Small intestine (tissue), 16 donors: ENCODE measurements at places on chromosomes 3 and 15.

DNA sequence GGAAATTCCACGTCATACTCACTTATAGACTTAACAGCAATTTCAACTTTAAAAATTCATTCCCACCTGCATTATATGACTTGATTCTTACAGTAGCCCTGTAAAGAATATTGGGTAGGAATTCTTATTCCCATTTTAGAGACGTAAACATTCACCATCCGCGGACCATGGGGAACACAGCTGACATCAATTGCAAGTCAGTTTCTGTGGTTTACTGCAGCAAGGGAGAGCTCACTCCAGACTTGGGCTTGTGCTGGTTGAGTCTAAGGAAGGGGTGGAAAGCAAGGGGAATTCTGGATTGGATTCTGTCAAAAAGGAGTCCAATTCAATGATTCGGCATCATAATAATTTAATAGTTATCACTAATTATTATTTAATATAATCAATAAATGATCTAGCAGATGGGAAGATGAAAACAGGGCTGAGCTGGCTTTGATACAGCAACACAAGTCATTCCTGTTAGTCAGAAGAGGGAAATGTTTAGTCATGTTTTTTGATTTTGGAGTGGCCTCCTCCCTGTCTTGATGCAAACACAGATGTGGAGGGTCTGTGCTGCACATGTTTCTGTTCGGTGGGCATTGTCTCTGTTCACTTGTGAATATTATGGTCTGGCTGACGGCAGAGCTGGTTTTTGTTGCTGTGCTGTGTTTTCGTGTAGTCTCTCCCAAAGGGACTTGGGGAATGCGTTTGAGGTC lies 9.7 kb downstream of the LIPC start:
- no peak for DNase-seq

DNA sequence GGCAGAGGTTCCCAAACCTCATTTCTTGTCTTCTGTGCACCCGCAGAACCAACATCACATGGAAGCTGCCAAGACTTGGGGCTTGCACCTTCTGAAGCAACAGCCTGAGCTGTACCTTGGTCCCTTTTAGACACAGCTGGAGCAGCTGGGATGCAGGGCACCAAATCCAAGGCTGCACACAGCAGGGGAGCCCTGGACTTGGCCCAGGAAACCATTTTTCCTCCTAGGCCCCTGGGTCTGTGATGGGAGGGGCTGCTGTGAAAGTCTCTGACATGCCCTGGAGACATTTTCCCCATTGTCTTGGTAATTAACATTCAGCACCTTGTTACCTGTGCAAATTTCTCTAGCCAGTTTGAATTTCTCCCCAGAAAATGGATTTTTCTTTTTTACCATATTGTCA lies 33.6 kb upstream of the TMEM45A start:
- no peak for DNase-seq

DNA sequence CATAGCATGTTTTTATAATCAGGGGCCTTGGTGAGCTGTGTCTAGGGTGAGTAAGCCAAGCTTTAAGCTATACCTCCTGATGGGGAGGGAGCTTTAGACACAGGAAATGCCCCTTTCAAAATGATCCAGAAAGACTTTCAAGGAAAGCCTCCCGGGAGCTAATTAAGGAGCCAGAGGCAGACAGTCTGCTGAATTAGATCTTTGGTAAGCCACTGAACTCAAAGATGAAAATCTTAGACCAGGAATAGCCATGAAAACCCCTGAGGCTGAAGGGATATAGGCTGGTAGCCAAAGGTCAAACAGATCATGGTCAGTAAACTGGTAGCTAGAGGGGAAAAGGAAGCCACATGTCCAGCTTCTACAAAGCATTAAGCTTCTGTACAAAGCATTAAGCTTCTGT lies 42.7 kb upstream of the GAP43 start:
- DNase-seq, result no peak

- no peak for DNase-seq
Measured at GRCh38 chr3:16841904-16842271, 42.9 kb upstream of the PLCL2 start.

DNA sequence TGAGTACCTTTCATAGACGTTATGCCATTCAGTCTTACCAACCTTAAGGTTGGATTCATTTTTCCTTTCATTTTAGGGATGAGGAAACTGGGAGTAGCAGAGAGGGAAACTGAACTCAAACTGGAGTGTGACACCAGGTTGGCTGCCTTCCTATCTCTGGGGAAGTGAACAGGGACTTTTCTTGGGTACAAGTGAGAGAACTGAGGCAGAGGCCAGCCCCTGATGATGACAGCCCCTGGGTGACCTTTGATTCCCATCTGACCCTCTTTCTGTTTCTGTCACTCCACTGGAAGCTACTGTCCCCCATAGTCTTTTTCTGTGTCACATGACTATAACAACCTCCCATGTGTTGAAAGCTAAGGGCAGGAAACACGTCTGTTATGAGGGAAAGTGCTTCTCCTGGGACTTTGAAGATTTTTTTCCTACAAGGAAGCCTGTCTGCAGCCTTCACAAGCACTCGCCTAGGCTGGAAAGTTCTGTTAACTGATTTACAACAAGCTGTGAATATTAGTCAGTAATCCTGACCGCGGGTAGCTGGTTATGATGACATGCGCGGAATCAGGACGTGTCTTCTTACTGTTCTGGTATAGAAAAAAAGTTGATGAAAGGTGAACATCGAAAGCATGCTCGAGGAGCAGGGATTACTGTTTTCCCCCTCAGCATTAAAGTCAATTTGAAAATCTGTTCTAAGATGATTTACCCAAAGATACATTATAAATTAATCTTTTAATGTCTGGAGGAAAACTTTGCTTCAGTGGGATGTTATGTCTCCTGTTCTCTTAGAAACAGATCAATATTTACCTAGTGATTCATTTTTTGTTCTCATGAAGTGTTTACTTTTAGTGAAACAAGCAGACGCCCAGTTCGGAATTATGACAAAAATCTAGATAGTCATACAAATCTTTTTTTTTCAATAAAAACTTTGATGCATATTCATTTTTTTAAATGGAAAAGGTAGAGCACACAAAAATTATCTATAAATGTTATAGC lies 31.5 kb downstream of the ABHD2 start:
- no peak for DNase-seq

- DNase-seq, result no peak
Measured at GRCh38 chr3:1164101-1164500, 71.3 kb downstream of the CNTN6 start.

- no peak for DNase-seq
Measured at GRCh38 chr15:81766829-81767475, 278.9 kb downstream of the MEX3B start.

- no peak for DNase-seq
Measured at GRCh38 chr3:192038726-192039125, 577.8 kb downstream of the PYDC2 start.

- DNase-seq, result no peak
Measured at GRCh38 chr3:75781079-75781745, 4.1 kb downstream of the ZNF717 start.

- DNase-seq, result peak; percentile 55
Measured at GRCh38 chr15:62545467-62546227, 380.6 kb upstream of the C2CD4B start.

DNA sequence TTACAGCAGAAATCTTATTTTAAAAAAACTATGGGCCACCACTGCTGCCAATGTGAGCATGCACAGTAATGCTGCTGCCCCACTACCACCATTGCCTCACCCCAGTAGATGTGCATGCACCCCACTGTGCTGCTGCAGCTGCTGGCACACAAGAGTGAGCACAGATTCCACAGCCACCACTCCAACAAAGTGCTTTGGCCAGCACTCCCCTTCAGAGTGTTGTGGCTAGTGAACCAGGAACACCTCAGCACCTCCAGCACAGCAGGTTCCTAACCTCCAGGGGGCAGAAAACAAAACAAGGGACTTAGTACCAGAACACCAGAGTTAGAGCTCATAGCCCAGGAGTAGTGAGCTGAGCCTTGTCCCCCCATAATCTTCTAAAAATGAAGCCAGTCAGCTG lies 629.6 kb downstream of the PYDC2 start:
- no peak for DNase-seq

DNA sequence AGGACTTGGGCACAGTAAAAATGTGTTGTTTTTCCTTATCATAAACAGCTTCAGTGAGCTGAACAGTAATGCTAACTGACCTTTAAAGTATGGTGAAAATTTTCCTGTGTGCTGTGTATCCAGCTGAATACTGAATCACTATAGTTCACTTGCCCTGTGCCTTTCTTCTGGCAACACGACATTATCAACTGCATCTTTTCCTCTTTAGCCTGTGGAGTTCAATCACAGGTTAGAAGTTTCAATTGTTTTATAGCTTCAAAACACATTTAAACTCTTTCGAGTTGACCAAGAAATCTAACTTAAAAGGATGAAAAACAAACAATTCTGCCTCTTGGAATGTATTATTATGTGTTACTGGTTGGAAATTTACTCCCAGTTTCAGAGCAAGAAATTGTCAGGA lies 1120.7 kb upstream of the ALCAM start:
- DNase-seq, result no peak

DNA sequence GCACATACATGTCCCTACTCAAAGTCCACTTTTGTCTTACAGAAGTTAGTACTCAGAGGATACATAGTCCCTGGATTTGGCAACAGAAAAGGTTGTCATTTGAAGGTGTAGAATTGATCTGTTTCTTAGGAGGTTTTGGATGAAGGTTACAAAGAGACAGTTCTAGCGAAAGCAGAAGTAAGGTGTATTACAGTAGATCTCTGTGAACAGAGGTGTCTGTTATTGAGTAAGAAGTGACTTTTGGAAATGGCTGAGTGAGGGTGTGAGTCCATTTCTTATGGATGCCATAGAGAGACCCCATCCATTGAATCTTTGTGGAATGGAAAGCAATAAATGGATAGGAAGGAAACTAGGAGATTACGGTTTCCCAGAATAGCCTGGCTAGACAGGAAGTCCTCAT lies 5.6 kb downstream of the ZNF662 start:
- DNase-seq, result no peak

DNA sequence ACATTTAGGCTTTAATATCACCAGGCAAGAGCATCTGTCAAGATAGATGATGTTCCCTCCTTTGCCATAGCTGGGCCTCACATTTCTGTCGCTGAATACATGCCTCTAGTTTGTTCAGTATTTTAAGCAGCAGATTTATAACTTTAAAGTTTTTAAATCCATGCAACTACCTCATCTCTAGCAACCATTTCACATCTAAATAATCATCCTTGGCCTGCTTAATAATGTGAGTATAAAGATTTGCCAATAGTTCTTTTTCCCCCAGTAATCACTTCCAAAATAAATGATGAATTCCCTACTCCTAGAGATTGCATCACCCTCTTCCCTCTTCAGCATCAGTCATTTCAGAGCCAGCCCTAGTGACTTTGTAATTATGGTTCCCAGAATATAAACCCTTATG lies 36.2 kb upstream of the FILIP1L start:
- no peak for DNase-seq

DNA sequence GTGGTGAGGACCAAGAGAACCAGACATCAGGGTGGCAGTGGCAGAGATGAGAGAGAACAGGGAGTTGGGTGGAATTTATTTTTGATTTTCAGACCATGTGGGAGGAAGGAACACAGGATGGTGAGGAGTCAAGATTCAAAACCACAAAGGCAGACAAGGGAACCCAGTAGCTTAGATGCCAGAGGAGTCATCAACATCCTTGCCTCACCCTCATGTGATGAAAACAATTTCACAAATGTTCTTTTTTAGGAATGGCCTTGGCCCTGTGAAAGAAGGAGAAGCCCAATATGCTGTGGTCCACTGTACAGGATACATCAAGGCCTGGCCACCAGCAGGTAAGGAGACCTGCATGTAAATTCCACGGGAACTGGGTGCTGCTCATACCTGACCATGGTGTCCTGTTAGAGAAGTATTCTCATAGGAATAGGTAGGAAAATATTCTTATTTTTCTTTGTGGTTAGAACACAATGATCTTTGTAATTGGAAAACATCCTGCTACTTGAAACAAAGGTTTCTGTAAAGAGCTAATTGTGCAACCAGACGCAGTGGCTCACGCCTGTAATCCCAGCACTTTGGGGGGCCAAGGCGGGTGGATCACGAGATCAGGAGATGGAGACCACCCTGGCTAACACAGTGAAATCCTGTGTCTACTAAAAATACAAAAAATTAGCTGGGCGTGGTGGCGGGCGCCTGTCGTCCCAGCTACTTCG lies 110.0 kb downstream of the ARNT2 start:
- DNase-seq, result no peak

GRCh38 chr3:190617185-190617584 lies 103.3 kb downstream of the IL1RAP start:
- peak; percentile 8 for DNase-seq

DNA sequence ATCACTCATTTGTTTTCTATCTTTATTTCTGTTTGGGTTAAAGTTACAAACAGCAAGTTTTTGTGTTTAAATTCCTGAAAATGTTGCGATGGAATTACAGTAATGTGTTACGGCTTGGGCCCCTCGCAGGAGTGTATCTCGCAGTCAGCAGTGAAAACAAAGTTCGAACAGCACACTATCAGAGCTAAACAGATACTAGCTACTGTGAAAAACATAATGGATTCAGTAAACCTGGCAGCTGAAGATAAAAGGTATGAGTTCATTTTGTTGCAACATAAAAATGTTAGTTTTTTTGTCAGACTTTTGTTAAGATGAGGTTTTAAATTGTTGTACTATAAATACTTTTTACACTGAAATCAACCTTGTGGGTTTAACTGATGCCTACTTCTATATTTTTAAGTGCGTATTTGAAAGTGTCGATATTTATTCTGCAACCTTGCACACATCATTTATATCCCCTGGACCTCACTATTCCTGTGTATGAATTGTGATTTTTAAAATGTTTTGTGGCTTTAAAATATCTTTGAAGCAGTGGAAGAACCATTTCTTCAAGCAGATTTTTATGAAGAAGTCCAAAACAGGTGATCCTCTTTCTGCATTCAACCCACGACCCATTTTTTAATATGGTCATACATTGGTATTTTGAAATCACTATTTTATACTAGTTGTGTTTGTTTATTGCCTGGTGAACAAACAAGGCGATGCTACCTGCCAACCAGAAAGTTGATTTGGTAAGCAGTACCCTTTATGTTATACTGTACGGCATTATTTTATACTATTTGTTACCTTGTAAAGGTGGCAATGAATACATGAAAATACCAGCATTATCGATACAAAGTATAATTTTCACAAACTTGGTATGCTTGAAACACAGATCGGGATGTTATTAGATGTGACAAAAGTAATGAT lies 27.8 kb downstream of the MFN1 start:
- no peak for DNase-seq

DNA sequence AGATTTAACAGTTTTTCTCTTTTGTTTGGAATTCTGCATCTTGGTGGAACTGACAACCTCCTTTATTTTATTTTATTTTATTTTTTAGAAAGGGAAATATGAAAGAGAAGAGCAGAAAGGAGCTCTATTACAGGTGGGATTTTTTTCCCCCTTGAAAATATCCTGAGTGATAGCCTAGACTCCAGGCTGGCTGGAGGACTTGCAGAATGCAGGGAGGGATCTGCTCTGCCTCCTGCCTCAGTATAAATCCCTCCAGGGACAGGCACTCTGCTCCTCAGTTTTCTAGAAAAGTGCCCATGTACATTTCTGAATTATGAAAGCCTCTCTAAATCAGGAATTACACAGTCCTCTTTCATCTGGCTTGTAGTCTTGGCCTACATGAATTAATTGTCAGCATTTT lies 173.7 kb downstream of the TMEM108 start:
- DNase-seq, result no peak

- DNase-seq, result no peak
Measured at GRCh38 chr3:182370949-182371348, 422.4 kb upstream of the ATP11B start.
